ENCODE measurements at places on chromosomes 5 and 9.

DNA sequence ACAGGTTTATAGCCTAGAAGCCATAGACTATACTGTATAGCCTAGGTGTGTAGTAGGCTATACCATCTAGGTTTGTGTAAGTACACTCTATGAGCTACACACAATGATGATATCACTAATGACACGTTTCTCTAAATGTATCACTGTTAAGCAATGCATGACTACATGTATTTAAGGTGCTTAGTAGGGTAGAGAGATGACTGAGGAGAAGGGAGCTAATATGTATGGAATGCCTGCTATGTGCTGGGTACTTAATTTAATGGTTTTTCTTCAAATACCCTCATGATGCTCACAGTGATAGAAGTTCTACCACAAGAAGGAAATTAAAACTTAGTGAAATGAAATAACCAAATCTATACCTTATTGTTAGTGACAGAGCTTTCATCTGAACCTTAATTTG lies 1785.5 kb downstream of the EFNA5 start:
- DNase-seq = no peak

- DNase-seq = no peak
Observed at GRCh38 chr5:180553530-180553929, 37.8 kb downstream of the SCGB3A1 start.

DNA sequence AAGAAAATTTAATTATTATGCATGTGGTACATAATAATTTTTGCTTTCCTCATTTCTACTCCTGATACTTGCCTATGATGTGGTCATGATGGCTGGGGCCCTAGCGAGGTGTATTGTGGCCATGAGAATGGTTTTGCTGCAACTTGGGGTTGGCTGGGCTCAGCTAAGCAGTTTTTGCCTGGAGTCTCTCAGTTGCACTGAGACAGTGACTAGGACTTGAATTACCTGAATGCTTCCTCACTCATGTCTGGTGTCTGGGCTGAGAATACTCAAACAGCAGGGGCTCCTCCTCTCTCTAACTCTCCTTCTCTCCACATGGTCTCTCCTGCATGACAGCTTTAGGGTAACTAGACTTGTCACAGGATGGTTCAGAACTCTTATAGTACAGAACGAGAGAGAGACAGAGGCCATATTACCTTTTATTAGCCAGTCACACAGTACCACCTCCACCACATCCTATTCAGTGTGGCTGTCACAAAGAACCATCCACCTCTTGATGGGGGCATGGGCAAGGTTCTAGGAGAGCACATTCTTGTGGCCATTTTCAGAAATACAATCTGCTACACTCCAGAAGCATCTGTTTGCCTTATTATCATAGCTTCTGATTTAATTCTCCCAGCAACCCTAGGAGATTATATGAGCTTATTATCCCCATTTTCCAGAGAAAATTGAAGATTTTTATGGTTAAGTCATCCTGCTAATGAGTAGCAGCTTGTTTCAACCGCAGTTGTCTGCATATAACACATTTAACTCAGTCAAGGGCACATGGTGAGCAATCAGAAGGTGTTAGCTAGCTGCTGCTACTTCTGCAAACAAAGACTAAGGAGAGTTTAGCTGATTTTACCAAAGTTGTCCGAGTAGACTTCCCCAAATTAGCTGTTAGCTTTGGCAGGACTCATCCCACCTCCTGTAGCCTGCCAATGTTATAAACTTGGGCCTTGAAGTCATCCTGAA lies 245.1 kb downstream of the DOCK8 start:
- DNase-seq = no peak

DNA sequence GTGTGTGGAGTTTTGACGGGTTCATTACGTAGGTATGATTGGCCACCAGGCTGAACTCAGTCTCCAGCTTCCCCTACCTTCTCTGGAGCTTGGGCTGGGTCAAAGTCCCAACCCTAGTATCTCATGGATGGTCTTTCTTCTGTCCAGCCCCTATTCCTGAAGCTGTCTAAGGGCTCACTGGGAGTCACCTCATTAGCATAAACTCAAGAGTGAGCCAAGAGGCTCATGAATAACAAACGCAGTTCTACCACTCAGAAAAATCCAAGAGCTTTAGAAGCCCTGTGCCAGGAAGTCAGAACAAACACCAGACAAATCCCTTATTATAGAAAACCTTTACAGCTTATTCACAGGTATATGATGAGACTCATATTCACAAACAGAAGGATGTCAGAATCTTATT lies 180.3 kb upstream of the NFIL3 start:
- DNase-seq = no peak

- no peak for DNase-seq
Observed at GRCh38 chr5:7878381-7878873, 9.5 kb downstream of the MTRR start.

- DNase-seq = peak; percentile 36
Observed at GRCh38 chr5:96936431-96937320, 796 bp downstream of the LNPEP start.

GRCh38 chr5:124744170-124744971 lies 2.1 kb downstream of the ZNF608 start:
- no peak for DNase-seq

DNA sequence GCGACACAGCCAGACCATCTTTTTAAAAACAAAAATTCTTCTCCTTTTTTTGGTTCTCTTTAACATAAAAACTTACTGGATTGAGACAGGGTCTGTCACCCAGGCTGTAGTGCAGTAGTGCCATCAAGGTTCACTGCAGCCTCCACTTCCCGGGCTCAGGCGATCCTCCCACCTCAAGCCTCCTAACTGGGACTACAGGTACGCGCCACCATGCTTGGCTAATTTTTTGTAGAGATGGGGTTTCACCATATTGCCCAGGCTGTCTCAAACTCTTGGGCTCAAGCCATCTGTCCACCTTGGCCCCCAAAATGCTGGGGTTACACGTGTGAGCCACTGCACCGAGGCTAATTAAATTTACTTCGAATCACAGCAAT lies 13.8 kb downstream of the HNRNPK start:
- no peak for DNase-seq

DNA sequence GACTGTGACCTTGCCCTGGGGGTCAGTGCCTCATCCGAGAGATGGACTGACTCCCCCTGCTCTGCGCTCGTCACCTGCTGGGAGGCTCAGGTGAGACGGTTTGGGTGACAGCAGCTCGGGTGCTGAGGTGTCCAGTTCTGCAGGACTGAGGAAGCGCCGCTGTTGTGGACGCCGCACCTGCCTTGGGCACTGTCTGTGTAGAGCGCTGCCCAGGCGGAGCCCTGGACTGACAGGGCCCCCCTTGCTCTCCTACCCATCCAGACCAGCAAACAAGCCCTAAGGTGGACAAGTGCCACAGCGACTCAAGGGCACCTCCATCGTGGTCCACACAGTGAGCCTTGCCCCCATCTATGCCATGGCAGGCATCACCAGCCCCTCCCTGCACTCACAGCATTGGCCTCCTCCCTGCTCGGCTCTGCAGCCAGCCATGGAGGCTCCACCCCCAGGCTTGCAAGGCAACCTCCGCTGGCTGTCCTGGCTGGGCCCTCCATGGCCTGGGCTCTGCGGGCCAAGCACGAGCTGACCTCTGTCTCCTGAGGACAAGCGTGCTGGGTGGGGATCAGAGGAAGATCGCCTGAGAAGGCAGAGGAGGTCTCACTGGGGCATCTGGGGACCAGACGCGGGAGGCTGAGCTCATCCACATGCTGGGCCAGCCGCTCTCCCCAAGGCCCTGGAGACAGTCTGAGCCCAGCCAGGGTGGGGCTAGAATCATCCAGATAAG lies 87.1 kb upstream of the COL5A1 start:
- DNase-seq = no peak

DNA sequence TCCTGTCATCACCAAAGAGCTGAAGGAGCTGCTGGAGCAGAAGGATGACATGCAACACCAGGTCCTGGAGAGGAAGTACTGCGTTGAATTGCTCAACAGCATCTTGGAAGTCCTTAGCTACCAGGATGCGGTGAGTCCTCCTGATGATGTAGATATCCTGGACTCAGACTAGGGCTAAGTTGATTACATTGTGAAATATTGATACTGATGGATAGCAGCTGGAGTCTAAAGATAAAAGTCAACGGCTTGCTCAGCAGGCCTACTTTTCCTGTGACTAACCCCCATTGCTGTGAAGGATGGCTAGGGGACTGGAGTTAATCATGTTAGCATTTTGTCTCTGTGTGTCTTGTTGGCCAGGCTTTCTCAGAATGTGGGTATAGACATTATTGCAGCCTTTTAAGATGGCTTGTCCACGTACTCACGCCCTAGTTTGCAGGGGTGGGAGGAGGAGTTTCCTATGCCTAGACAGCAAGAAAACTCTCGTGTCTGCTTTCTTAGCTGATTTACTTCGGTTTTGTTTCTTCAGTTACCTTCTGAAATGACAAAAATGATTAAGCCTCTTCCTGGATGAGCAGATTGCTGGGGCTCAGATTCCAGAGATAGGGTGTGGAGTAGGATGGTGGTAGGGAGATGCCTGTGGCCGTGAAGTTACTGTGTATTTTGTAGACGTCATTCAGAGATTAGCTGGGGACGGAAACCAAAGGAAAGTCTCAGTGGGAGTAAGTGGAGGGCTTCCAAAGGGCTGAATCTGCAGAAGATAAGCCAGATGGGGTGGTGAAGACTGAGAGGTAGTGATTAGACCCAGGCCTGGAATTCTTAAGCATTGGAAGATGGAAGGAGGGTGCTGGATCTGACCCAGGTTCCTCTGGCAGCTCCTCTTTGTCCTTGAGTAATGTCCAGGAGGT lies 166.3 kb downstream of the DOCK2 start:
- DNase-seq = no peak

DNA sequence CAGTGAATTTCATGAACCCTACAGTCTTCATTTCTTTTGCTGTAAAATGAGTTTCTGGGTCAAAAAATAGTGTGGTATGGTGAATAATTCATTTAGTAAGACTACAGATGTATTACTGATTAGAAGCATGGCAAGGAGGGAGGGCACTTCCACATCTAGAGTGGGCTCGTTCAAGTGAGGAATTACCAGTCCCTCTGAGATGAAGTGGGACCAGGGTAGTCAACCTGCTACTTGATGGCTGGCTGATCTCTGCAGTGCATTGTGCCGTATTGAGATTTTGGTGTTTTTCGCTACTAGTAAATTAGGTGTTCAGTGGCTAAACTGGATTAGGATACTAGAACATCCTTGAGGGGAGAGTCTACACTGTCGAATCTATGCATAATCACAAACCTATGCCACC lies 10.8 kb downstream of the CDC37L1 start:
- no peak for DNase-seq

GRCh38 chr5:154544646-154545045 lies 66.6 kb upstream of the HAND1 start:
- no peak for DNase-seq

- no peak for DNase-seq
Observed at GRCh38 chr9:93950619-93951601, 4.2 kb downstream of the BARX1 start.

DNA sequence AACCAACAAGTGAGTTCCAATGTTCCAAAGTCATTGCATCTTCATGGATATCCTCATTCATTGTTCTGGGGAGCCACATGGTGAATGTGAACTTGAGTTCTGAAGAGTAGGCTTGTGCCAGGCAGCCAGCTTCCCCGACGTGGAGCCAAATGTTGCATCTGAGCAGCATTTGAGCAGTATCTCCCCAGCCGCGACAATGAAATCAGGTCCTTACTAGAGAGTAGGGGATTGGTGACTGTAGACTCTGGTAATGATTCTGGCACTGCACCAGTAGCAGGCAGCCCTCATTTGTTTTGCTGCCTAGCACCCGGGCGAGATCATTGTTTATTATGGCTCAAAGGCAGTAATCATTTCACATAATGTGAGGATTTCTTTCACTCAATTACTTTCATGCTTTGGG lies 451.4 kb upstream of the C9orf72 start:
- no peak for DNase-seq

GRCh38 chr9:86788456-86788855 lies 158.8 kb downstream of the GAS1 start:
- DNase-seq = no peak

- DNase-seq = no peak
Observed at GRCh38 chr9:14198841-14199455, 115.0 kb downstream of the NFIB start.

DNA sequence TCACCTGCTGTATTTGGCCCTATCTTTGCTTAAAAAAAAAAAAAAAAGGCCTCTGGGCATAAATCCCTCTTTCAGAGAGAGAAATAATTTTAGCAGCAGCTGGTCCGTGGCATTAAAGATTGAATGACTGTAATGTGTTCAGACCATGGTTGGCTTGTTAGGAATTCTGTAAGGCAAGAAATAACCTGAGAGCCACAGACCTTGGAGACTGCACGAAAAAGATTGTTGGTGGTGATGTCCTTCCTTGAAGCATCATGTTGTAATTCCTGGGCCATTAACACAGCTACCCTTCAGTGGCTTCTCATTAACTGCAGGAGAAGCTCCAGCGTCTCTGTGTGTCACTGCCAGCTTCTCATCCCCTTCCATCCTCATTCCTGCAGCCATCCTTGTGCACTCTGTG lies 79.0 kb downstream of the SGCD start:
- DNase-seq = no peak

- DNase-seq = peak; percentile 46
Observed at GRCh38 chr5:77960863-77961396, 184.8 kb upstream of the TBCA start.
